NCI-H2081 (cell line): ENCODE measurements at places on chromosomes 3 and 15.

- DNase-seq, result no peak
Measured at GRCh38 chr3:134362670-134363380, 11.4 kb downstream of the AMOTL2 start.

DNA sequence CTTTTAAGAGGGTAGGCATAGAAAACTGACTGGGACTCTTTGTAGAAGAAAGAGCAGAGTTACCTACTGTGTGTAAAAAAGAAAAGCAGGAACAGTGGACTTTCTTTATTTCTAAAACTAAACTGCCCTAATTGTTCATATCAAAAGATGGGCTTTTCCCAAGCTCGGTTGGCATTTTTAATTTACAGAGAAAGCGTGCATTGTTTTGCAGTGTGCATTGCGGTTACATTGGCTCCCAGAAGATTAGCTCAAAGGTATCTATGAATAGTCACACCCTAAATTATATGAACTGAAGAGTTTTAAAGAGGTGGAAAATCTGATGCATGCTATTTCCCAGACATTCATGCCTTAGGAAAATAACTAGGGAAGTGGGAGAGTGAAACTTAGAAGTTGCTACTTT is 36.5 kb downstream of the MITF start:
- no peak for DNase-seq

- DNase-seq, result no peak
Measured at GRCh38 chr3:39133822-39134221, 19.6 kb downstream of the CSRNP1 start.

GRCh38 chr15:101612676-101613075 is 39.5 kb downstream of the TM2D3 start:
- no peak for DNase-seq

DNA sequence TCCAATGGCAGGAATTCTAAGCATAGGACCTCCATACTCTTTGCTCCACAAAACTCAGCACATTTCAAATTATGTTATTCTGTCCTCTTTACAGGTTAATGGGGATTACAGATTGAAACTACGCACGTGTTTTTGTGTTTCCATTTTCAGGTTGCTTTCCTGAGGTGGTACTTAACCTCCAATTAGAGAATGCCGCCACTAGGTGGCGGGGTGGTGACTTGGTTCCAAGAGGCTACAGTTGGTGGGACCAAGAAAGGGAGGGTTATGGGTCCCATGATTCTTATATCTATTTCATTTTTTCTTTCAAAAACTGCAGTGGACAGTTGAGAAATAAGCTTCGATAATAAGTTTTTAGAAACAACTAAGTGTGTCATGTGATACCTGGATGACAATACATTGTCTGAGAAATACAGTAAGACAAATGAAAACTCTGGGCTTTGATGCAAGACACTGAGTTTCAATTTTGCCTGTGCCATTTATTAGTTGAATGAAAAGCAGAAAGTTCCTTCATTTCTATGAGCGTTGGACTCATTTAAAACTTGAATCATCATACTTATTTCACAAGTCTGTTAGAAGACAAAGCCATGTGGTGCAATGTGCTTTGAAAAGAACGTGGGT is 539.0 kb downstream of the FGF12 start:
- peak; percentile 80 for DNase-seq

GRCh38 chr15:98731712-98732450 is 83.5 kb downstream of the IGF1R start:
- DNase-seq, result no peak

DNA sequence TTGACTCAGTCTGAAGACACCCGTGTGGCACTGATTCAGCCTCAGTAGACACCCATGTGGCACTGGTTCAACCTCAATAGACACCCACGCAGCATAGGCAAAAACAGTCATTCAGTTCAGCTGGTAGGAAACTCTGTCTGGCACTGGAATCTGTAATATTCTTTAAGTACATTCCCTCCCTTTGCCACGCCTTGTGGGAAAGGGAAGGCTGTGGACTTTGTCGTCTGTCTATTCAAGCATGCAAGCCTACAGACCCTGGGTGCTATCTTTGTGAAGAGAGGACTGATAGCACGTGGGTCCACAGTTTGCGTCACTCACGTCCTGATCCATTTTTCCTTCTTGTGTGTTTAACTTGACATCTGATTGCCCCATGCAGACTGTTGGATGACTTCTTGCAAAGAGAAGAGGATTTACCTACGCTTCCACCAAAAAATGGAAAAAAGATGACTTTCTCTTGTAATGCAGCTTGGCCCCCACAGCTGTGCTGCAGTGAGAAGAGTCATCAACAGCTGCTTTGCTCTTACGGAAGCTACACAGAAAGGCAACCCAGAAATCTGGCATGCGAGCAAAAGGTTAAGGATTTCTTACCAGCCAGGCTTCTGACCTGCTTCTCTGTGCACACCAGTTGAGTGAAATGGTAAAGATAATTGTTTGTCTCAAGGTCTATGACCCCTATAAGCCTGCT is 278.1 kb downstream of the ULK4 start:
- no peak for DNase-seq

GRCh38 chr3:51955175-51955892 is at the start of gene GPR62:
GPR62 (plus strand) TSS chr3:51955381; CDS start chr3:51955653, 272 bp downstream.
- DNase-seq, result no peak

DNA sequence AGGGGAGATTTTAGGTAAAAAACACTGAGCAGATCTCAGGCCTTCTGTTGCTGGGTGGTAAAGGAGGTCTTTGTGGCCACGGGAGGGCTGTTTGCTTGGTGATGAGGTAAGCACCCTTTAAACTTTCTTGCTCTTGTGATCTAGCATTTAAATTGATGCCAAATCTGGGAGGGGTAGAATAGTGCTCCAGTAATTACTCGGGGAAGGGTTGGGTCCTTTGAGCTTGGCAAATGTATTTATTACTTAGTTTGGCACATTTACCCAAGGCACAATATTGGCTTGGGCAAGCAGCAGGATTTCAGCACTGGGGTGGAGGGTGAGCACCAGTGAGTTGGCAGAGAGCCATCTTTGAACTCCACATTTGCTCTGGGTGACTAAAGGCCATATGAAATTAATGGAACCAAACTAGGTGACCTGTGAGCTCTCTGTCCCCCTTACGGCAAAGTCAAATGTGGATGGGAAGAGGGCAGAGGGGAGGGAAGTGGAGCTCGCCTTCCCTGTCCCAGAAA is 185.9 kb upstream of the ONECUT1 start:
- DNase-seq, result no peak

DNA sequence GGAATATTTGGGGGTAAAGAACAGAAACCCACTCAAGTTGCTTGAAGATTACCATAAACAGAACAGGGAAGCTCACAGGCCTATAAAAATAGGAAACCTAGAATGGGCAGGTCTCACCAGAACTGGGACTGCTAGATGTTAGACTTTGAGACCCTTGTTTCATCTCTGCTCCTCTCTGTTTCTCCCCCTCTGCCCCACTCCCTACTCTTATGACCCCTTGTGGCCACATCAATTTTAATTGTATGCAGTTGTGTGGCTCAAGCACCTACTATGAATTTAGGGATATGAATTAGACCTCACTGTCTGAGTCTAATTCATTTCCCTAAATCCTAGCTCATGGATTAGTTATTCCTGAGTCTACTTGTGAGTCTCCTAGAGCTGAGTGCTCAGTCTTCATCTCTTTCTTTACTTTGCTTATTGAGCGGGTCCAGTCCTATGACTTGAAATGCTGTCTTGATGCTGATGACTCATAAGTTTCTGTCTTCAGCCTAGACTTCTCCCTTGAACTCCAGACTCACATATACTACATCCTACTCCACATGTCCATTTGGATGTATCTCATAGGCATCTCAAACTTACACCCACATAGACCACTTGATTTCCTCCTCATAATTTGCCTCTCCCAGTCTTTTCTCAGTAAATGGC is 78.7 kb downstream of the ITPR1 start:
- no peak for DNase-seq

- peak; percentile 58 for DNase-seq
Measured at GRCh38 chr3:194003114-194004057, 132.6 kb upstream of the HES1 start.

DNA sequence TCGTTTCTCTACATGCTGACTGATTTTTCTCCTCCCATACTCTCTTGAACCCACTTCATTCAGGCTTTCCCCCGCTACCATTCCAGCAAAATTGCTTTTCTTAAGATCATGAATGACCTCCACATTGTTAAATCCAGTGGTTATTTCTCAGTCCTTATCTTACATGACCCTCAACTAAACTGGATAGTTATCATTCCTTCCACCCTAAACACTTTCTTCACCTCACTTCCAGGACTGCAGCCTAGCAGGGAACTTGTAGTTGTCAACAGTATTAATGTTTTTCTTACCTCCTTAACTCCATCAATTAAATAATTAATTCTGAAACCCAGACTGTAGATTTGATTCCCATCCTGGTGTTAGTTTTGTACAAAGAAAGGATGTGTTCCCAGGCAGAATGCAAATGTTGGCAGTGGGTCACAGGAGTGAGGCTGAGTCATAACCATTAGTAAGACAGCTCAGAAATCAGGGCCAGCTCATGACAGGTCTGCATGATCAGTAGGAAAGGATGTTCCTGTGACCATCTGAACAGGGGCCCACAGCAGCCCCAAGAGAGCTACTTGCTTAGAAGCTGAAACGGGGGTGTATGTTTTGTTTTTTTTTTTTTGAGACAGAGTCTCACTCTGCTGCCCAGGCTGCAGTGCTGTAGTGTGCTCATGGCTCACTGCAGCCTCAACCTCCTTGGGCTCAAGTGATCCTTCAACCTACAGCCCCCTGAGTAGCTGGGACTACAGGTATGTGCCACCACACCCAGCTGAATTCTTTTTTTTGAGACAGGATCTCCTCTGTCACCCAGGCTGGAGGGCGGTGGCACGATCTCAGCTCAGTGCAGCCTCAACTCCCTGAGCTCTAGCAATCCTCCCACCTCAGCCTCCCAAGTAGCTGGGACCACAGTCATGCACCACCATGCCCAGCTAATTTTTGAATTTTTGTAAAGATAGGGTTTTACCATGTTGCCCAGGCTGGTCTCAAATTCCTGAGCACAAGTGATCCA is 9.1 kb downstream of the BCL2L10 start:
- DNase-seq, result no peak

GRCh38 chr3:22634433-22634832 is 568.7 kb upstream of the UBE2E2 start:
- DNase-seq, result no peak

DNA sequence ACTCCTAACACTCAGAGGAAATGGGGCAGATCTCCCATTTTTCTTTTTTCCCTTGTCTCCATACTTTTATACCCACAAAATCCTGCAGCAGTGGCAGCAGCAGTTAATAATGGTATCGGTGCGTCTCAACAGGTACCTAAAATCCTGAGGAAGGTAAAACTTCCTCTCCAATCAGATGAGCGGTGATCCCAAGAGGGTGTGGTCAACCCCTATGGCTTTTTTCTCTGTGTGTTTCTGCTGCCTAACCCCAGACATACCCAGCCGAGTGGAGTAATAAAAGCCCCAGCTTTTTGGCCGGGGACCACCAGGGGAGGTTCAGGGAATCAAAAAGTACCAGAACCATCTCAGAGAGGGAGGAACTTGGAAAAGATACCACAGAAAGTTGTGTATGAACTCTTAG is 9.1 kb downstream of the GK5 start:
- no peak for DNase-seq

- no peak for DNase-seq
Measured at GRCh38 chr3:76998555-76998954, 41.3 kb upstream of the ROBO2 start.

DNA sequence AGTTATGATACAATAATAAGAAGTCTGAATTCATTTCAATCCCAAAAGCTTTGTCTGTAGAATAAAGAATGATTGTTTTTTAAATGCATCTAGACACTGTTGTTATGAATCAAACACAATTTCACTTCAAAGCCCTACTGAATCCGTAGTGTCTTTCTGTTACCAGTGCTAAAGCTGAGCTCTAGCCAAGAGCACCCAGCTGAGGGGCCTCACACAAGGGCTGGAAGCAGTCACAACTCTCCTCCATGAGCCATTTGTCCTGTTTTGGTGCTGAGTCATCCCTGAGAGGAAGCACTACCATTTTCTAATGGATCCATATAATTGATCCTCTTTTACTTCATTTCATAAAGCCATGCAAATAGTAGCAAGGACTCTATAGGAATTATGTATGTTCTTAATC is 158.2 kb upstream of the ANKRD28 start:
- DNase-seq, result no peak

- DNase-seq, result no peak
Measured at GRCh38 chr15:30919877-30920550, 16.3 kb downstream of the FAN1 start.

GRCh38 chr3:195446359-195446758 is 3.5 kb upstream of the ACAP2 start:
- DNase-seq, result no peak

- DNase-seq, result no peak
Measured at GRCh38 chr3:36332139-36332538, 48.2 kb upstream of the STAC start.

GRCh38 chr3:83096-83495 is 113.5 kb upstream of the CHL1 start:
- no peak for DNase-seq

DNA sequence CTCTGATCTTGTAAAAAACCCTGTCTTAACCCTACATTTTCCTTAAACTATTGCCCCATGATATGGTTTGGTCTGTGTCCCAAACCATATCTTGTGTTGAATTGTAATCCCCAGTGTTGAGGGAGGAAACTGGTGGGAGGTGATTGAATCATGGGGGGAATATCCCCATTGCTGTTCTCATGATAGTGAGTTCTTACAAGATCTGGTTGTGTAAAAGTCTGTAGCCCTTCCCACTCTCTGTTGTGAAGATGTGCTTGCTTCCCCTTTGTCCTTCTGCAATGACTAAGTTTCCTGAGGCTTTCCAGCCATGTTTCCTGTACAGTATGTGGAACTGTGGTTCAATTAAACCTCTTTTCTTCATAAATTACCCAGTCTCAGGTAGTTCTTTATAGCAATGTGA is 881.4 kb downstream of the DIPK2A start:
- no peak for DNase-seq

DNA sequence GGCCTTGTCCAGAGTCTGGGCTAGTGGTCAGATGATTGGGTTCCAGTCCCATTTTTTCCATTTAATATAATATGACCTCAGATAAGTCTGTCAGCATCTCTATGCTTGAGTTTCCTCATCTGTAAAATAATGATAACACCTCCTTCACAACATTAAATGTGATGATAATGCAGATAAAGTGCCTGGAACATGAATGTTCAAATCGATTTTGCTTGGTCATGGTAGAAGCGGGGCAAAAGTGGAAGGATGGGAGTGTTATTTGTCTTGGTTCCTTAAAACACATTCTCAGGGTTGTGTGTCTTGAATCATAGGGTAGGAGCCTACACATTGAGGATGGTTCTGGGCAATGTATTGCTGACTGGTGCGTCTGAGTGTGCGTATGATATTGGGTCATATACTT is 16.9 kb downstream of the ARIH2 start:
- DNase-seq, result no peak

DNA sequence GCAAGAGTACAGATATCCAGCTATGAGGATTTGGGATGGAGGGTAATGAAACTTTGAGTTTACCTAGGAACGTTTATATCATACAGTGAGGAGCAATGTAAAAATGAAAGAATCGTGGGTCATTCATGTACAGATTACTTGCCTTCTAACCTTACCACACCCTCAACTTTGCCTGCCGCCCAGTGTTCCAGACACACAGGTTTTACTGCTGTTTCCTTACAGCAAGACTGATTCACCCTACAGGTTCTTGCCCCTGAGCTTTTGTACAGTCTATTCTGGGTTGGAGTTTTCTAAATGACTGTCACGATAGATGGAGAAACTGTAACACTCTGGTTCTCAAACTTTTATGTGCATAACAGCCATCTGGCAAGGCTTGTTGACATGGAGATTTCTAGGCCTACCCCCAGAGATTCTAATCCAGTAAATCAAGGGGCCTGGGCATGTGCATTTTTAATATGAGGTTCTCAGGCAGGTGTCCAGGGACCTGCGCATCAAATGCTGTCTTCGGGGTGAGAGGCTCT is 6.6 kb upstream of the TPRG1 start:
- DNase-seq, result no peak

- no peak for DNase-seq
Measured at GRCh38 chr3:149964291-149964690, 6.4 kb downstream of the PFN2 start.
